PC-9 (cell line): ENCODE measurements at places on chromosomes 6 and 20. TPM values are rescaled to one million over a fixed set of nuclear protein-coding genes. Genes with fewer than 3 reads are reported as not detected.

The CBFA2T2 gene
- 20.0 and 22.7 TPM in 2 replicates for total RNA-seq

The RSPH9 gene
- not detected in 2 replicates for total RNA-seq

The KCNB1 gene
- total RNA-seq = 0.04 TPM in 1 of 2 replicates, not detected in the other

The SSTR4 gene
- not detected in 2 replicates for total RNA-seq

The SLC26A8 gene
- total RNA-seq = not detected in 2 replicates
